ENCODE measurements at places on chromosomes 6 and 20.

GRCh38 chr6:114277220-114277619, 65.6 kb downstream of the HS3ST5 start:
- DNase-seq: peak; percentile 25

DNA sequence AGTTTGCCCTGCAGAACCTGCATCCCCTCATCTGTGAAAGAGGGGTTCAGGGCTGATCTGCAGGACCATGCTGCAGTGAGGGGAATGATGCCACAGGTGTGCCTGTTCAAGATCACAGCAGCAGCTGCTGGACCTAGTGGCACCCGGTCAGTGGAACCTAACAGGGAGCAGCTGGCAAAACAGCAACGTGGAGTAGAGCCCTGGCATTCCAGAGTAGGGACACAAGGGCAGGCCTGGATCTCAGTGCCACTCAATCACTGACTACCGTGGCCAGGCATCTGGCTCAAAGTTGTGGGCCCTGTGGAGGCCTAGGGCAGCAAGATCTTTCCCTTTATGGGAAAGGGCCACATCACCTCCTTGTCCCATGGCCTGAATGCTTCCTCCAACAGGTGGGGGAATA, 62.2 kb downstream of the INSM1 start:
- DNase-seq: no peak

DNA sequence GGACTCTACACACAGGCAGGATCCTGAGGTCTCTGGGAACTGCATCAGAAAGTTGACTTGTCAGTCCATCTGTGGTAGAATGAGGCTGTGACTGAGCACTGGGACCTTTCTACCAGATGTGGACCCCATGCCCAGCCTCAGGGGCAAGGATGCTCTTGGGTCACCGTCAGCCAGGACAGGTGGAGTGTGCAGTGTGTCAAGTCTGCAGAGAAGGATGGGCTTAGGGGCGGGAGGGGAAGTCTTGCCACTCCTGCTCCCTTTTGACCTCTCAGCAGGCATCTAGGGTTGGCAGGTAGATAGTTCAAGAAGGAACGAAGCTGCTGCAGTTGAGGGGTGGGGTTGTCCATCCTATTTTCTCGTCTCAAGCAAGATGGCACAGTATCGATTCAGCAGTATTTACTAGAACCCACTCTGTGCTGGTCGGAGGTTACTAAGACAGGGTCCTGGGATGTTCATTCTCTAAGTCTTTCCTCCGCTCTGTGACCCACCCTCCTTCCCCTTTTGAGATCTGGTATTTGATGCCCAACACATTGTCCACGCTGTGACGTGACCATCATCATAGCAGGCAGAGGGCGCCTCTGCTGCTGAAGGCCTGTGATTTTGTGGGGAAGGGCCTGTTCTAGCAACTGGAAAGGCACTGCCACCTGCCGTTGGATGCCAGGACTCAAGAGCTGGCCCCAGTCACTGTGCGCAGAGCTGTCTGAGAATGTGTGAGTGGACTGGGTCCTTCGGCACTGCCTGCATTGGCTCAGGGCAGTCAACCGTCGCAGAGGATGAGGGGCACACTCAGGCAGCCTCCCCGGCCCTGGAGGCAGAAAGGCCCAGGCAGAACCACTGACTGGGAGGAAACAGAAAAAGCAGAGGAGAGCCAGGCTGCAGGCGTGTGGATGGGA, 23.2 kb downstream of the RBCK1 start:
- peak; percentile 93 for DNase-seq

DNA sequence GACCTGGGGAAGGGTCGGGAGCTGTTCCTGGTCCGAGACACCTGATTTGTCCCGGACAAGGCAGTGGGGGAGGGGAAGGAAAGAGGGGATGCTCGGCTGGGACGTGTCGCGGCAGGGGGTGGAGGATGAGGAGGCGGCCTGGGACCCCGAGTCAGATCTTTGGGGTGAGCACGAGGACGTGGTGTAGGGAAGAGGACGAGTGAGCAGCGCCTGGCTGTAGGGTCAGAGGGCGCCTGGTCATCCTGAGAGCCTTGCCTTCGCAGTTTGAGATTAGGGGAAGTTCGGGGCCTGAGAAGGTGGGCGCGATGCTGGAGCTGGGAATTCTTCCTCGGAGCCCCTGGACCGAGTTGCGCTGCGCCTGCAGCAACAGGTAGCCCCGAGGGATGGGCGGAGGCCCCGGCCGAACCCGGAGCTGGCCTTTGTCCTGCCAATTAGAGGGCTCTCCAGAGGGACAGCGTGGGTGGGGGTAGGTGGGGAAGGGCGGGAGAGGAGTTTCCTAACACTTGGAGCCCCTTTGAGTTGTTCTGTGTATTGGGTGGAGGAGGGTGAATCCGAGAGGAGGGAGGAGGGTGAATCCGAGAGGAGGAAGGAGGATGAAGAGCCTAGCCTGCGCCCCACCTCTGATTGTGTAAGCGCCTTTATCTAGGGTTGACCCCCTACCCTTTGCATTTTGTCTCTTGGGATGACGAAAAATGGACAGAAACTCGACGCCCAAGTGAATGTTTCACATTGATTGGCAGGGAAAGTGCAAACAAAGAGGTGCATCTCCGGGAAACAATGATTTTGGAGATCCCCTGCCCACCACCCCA, 72.0 kb downstream of the SOX4 start:
- no peak for DNase-seq

DNA sequence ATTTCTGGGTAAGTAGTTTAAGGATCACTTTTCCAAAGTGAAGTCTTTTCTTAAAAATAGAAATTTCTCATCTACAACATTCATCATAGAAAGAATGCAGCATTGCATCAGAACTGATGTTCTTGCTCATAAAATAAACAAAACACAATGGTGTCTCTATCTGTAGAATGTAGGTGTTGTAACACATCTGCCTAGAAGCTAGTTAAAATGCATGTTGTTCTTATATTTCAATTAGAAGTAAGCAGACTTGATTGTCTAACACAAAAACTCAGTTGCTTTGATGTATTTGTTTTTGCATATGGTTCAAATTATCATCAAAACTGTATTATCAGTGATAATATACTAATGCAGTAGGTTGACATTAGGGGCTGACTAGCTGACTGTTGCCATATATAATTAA, 654.7 kb upstream of the FLRT3 start:
- DNase-seq: no peak

DNA sequence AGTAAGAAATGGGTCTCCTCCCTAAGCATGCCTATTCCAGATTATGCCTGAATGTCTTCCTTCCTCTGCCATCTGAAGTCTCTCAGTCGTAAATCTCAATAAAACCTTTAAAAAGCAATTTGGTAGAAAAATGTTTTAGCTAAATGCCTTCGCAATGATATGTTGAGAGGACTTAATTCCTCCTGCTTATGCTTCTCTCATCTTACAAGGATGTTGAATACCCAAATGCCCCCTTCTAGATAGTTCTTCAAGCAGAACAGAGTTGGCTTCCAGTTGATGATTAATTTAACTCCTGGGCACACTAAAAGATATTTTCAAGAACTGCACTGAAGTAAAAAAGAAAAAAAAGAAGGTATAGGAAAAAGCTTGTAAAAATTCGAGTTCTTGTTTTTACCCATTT, 275.0 kb upstream of the SPTLC3 start:
- no peak for DNase-seq

DNA sequence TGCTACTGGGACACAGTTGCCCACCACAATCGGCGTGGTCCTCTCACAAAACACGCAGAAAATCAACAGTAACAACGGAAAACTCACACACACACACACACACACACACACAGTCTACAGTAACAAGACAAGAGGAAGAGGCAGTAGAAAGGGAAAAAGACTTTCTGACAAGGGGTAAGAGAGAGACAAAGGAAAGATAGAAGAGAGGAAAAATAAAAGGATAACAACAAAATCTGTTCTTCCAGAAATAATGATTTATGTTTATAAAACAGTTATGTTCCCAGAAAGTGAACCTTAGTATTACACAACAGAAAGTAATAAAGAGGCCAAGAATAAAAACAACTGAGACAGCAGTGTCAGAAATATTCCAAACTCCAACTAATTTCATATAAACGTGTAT, 2.9 kb downstream of the RANBP9 start:
- DNase-seq: peak; percentile 54

DNA sequence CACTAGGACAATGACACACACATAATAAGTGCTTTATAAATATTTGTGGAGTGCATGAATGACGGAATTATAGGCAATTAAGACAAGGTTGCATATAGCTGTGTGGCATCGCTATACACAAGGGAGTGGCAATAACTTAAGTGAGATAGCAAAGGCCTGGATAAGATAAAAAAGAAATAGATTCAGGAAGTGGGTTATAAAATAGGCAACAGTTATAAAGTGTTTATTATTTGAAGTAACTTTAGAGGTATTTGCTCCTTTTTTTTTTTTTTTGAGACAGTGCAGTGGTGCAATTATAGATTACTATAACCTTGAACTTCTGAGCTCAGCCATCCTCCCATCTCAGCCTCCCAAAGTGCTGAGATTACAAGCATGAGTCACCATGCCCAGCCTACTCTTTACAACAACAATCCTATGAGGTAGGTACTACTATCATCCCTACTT, 75.9 kb upstream of the LOC128125822 start:
- DNase-seq: no peak

DNA sequence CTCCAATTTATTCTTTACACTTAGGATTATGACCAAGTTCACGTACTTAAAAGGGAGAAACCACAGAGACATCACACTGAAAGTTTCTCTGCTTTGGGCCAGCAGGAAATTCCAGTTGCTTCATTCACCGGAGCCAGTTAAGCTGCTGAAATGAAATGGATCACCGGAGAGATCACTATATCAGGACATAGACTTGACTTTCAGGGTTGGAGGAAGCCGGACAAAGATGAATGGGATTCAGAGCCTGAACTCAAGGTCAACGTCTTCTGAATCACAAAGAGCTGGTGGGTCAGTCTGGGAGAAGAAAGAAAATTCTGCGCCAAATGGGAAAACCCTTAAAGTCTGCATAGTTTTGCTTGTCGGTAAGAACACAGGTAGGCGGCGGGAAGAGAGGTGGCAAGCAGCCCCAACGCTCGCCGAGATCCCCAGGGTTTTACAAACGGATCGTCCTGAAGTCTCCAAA, 81.9 kb upstream of the CCDC28A start:
- no peak for DNase-seq

DNA sequence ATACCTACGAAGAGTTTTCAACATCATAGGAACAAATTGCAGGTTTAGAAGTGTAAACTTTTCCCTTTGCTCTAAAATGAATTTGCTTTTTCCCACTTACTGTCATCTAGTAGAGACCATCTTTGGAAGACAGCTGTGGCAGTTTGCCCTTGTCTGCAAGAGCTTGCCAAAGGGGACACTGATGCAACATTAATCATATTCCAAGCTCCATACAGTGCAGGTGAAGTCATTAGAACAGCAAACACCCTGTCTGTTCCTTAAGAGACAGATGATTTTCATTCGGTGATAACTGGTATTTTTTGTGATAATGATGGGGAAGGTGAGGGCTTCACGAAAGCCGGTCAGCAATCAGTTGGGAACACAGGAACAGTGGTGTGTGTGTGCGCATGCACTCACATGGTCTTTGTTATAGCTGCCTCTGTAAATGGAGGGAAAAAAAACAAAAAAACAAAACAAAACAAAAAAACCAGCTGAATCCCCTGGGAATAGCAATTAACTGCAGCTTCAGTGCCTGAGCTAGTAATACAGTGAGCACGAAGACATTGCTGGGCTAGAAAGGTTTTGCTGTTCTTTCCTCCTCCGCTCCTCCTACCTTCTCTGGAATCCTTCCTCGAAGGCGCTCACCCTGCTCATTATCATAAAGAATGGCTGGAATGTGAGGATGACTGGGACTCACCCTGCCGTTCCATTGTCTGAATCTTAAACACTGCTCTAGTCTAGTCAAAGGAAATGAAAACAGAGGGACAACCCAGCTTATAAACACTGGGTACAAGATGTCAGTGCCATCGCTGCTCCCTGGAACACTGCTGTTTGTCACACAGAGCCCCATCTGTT, 35.2 kb upstream of the KIF13A start:
- DNase-seq: no peak

- DNase-seq: no peak
Measured at GRCh38 chr20:60339738-60340137, 381.5 kb downstream of the CDH26 start.

DNA sequence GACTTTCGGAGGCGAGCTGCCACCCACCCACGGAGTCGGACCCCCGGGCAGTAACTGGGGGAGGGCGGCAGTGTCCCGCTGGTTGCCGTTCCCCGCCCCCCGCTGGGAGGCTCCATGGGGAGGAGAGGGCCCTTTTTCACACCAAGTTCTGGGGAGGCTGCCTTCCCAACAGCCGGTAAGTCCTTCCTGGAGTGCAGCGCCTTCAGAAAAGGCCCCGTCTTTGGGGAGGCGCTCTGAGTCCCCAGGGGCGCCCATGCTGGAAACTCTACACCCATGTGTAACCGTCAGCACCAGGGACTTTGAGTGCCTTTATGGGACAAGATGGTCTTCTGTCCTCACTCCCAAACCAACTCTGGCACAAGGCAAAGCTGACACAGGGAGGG, 430 bp upstream of the SOX18 start:
- no peak for DNase-seq

DNA sequence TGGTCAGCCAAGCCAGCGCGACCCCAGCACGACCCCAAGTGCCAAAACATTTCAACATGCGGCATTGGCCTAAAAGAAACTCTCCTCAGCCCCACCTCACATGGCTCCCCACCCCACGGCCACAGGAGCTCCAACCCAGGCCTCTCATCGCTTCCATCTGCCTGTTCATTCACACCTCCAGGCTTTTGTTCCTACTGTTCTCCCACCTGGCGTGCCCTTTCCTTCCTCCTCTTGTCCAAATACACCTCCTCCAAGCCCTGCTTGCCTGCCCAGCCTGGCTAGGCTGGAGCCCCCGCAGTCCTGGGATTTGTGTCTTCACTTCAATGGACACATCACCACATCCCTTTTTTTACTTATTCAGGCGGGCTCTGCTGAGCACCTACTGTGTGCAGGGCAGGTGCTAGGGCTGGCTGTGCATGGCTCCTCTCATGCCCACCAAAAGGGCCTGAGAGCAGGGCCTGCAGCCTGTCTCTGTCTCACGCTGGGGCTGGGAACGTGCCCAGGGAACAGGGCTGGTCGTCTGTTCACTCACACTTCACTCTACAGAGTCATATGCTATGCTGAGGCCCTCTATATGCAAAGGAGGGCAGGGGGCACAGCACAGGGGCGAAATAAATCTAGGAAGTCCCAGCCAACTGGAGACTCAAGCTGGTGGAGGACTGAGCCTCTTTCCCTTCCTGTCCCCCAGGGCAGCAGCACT, 61.1 kb downstream of the GRM4 start:
- DNase-seq: no peak

GRCh38 chr6:5730585-5731263, 276.0 kb downstream of the NRN1 start:
- no peak for DNase-seq

DNA sequence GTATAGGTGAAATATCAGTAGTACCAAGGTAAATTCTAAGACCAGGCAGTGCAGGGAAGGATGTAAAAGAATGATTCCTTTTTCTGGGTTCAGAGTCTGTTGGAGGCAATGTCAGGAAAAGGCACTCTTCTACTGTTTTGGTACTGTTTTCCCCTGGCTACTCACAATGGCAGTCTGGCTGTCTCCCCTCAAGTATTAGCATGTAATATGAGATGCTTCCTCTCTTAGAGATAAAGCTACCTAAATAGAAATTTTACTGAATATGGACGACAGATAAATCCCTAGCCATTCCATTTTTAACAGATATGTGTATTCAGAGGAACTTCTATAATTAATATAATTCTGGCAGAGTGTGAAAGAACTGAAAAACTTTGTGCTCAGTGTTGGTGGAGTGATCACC, 3.5 kb downstream of the RNF8 start:
- peak; percentile 29 for DNase-seq
